ENCODE measurements at places on chromosomes 6 and 20. TPM values are rescaled to one million over a fixed set of nuclear protein-coding genes. Genes with fewer than 3 reads are reported as not detected.

DNA sequence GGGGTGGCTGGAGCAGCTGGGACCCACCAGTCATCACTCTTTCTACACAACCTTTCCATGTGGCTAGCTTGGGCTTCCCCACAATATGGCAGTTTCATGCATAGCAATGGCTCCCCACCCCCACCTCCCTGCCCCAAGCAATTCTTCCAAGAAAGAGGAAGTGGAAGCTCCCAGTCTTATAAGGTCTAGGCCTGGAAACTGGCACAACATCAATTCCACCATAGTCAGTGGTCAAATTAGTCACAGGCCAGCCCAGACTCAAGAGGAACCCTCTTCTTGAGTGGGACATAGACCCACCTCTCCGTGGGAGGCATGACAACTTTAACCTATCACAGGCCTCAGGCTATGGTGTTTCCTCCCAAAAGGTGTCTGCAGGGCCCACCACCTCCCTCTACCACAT lies 17.7 kb downstream of the TGM6 start:
- no peak for DNase-seq

- no peak for DNase-seq
Measured at GRCh38 chr6:44789806-44790205, 402.3 kb downstream of the CDC5L start.

GRCh38 chr6:53771785-53772624 lies 22.8 kb upstream of the LRRC1 start:
- no peak for DNase-seq

DNA sequence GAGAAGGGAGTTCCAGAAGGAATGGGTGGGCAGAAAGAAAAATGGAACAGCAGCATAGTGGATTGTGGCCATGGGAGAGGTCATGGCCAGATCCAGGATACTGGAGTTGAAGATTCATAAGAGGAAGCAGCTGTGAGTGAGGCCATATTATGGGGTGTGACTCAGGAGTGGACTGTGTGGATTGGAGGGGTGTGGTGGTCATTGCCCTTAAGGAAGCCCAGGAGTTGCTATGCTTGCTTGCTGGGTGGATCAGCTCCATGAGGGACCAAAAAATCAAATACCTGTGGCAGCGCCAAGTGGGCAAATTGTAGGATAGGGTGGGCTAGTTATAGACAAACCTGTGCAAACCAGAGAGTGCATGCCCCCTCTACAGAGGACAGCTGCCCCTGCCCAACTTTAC lies 18.3 kb downstream of the LRRC1 start:
- no peak for DNase-seq

- no peak for DNase-seq
Measured at GRCh38 chr20:62716198-62716940, 7.7 kb downstream of the NTSR1 start.

DNA sequence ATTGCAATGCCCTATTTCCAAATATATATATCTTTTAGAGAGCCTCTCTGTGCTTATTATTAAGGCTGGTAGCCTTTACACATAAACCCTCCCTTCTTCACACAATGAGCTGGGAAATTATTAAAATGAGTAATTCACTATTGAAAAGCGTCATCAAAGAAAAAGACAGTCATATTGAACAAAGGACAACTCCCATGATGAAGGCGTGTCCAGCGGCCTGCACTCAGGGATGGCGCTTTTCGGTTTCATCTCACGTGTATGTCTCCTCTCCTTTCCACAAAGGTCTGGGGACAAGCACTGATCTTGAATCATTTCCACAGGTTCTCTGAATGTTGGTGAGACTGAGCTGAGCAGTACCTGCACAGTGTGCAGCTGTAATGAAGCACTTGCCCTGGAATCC lies 3.5 kb downstream of the SERPINB9 start:
- no peak for DNase-seq

LY6G5C gene
- total RNA-seq: 1.7 TPM

- no peak for DNase-seq
Measured at GRCh38 chr20:2212456-2213015, 83.3 kb upstream of the TGM3 start.

GRCh38 chr6:159359581-159360297 lies 190.5 kb downstream of the FNDC1 start:
- no peak for DNase-seq

DNA sequence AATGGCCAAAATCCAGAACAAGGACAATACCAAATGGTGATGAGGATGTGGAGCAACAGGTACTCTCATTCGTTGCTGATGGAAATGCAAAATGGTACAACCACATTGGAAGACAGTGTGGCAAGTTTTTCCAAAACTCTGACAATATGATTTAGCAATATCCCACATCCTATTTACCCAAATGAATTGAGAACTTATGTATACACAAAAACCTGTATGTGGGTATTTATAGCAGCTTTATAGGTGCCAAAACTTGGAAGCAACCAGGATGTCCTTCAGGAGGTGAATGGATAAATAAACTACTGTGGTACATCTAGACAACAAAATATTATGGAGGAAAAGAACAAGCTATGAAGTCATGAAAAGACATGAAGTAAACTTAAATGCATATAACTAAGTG lies 156.5 kb downstream of the TFAP2A start:
- no peak for DNase-seq
